ENCODE measurements at places on chromosomes 5 and 9. TPM values are rescaled to one million over a fixed set of nuclear protein-coding genes. Genes with fewer than 3 reads are reported as not detected.

DNA sequence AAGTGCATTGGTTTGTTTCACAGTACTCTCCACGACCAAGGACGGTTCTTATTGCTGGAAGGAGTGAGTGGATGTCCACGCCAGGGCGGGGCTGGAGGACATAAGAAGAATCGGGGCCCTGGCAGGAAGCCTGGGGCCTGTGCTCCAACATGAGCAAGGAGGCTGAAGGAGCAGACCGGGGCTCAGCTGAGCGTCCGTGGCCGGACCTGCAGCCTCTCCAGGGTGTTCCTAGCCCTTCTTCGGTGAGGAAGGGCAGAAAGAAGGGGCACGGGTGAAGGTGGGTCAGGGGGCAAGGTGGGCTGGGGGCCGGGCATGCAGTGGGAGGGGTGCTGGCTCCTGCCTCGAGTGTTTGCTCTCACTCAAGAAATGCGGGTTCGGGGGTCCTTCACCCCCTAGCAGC, 18.1 kb downstream of the FAM78A start:
- ATAC-seq = no peak

DNA sequence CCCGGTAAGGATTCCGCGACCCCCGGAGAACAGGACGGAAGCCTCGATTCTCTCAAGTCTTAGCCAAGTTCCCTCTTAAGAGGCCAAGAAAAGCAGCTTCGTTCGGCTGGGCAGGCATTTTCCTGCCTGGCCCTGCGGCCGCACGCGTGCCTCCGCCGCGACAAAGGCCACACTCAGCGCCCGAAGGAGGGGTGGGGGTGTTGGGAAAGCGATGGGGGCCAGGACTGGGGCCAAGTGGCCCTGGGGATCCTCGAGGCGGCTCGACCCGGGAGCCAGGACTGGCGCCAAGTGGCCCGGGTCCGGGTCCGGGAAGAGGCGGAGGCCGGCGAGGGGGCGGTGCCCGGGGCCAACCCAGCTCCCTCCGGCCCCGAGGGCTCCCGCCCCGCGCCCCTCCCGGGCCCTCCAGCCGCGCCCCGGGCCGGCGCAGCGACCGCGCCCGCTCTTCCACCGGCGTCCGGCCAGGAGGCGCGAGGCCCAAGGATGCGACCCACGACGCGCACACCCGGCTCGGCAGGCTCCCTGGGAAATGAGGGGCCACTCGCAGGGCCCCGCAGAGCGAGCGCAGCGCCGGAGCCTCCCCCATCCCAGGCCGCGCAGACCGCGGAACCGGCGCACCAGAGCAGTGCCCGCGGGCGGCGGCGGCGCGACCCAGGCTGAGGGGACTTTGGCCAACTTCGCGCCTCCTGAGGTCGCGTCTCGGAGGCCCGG, 756 bp downstream of the VAV2 start:
- no peak for ATAC-seq

DNA sequence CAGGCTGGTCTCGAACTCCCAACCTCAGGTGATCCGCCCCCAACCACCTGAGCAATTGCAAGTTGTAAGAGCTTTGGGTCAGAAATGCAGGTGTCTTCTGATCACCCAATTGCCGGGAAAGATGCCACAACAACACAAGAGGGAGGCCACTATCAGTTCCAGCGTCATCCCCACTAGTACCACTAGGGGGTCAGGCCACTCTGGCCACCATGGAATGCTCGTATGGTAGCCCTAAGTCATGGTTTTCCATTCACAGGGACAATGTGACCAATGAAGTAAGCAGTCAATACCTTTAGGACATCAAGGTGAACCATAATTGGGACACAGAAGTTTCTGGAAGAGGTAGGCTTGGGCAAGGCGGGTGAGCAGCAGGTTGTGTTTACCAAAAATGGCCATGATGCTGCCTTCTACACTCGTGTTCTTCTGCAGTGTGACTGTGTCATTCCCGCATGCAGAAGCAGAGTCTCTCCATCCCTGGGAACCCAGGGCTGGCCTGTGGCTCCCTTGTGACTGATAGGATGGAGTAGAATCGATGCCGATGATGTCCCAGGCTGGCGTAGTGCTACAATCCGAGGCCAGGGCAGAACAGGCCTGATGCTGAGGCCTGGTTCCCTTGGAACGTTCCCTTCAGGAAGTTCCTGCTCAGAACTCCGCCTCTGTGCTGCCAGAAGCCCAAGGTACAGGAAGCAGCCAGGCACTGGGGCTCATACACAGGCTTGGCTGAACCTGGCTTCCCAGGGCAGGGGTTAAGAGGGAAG, 42.2 kb upstream of the ANKRD33B start:
- no peak for ATAC-seq

- peak; percentile 82 for ATAC-seq
Observed at GRCh38 chr5:59760785-59761348, 132.7 kb downstream of the PDE4D start.

GRCh38 chr9:130433168-130433946, 11.4 kb upstream of the ASS1 start:
- peak; percentile 56 for ATAC-seq

- ATAC-seq = no peak
Observed at GRCh38 chr9:133945977-133946753, 46.0 kb downstream of the VAV2 start.

DNA sequence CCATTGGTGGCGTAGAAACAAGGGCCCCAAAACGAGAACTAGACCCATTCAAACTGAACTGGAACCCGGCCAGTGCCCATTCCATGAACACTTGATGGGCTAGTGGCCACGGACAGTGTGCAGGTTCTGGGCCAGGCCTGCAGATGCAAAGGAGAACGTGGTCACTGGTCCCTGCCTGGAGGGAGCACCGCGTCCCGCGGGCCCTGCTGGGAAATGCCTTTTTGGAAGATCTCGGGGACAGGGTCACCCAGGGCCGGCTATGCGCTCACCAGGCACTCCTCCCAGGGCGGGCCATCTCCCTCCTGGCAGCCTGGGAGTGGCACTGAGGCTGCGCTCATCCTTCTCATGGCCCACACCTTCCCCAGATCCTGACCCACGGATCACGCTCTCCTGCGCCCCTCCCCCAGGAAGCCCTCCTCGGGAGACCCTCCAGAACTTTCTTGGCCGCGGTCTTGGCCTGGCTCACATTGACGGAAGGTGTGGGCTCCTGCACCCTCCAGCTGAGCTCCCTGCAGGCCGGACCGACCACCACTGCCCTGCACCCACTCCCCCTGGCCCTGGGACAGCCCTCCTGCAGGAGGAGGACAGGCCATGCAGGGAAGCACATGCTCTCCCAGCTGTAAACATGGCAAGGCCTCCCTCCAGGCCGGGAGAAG, 2.8 kb upstream of the DIPK1B start:
- ATAC-seq = no peak

GRCh38 chr5:156230887-156231286, 96.1 kb upstream of the SGCD start:
- no peak for ATAC-seq

DNA sequence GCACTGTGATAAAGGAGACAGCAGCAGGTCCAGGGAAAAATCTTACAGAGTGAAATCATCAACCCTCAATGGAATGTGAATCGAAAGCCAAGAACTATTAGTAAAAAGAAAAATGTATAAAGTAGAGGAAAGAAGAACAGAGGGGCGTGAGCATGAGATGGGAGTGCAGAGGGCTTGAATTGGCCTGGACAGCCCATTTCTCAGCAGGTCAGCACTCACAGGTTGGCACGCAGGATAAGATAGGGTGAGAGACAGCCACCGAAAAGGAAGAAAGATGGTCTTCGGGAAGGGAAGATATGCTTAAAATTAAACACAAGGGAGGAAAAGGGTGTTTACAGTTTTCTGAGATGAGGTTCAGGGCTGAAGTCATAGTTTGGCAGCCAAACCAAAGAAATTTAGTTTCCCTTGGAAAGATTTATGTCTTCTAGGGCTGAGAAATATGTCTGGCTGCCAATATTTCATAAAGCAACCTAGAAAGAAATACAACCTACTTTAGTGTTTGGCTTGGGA, 524.7 kb downstream of the SPATA31D1 start:
- no peak for ATAC-seq

GRCh38 chr5:61933787-61934626, 372.0 kb upstream of the KIF2A start:
- ATAC-seq = peak; percentile 87

DNA sequence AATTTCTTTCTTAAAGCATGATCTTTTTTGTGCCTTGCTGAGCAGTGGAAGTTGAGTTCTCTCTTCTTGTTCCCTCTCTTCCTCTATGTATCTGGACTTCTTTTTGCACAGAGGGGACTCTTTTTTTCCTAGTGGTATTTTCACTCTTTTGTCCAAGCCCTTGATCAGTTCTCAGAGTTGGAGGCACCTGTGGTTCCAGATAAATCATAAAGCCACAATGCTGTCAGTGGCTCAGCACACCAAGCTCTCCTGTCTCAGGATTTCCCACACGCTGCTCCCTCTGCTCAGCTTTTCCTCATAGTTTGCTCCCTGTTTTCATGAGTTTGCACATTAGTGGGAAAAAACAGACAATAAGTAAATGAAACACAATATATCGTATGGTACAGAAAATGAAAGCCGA, 110.3 kb upstream of the ZNF608 start:
- no peak for ATAC-seq

GRCh38 chr9:68416936-68417564, 60.6 kb downstream of the PGM5 start:
- no peak for ATAC-seq

- ATAC-seq = no peak
Observed at GRCh38 chr5:137575847-137576246, 76.7 kb upstream of the SPOCK1 start.

DNA sequence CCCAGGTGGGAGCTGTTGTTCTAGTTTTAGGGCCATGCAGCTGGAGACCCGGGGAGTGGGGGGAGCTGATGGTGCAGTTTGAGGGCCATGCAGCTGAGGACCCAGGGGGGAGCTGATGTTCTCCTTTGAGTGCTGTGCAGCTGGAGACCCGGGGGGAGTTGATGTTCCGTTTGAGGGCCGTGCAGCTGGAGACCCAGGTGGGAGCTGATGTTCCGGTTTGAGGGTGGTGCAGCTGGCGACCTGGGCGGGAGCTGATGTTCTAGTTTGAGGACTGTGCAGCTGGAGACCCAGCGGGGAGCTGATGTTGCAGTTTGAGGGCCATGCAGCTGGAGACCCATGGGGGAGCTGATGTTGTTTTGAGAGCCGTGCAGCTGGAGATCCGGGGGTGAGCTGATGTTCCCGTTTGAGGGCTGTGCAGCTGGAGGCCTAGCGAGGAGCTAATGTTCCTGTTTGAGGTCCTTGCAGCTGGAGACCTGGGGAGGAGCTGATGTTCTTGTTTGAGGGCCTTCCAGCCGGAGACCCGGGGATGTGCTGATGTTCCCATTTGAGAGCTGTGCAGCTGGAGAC, 14.6 kb downstream of the PDCD6 start:
- ATAC-seq = no peak

- ATAC-seq = peak; percentile 17
Observed at GRCh38 chr5:181217803-181218062, 5.3 kb upstream of the TRIM41 start.

- ATAC-seq = no peak
Observed at GRCh38 chr5:117812861-117813260, 1175.5 kb downstream of the DTWD2 start.

DNA sequence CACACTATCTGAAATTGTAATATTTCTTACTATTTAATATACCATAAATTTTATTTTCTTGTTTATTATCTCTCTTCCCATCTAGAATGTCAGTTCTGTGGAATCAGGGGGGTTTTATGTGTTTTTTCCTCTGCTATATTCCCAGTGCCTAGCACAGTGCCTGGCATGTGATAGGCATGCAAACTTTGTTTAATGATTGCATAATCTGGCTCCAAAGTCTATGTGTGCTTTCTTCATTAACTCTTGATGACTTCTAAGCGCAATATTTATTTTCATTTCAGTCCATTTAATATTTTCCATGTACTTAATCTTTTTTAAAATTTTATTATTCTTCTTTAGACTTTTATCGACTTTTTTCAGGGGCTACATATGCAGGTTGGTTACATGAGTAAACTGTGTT, 60.4 kb upstream of the CDK5RAP2 start:
- ATAC-seq = no peak

- peak; percentile 37 for ATAC-seq
Observed at GRCh38 chr5:13218518-13218917, 726.0 kb downstream of the DNAH5 start.

DNA sequence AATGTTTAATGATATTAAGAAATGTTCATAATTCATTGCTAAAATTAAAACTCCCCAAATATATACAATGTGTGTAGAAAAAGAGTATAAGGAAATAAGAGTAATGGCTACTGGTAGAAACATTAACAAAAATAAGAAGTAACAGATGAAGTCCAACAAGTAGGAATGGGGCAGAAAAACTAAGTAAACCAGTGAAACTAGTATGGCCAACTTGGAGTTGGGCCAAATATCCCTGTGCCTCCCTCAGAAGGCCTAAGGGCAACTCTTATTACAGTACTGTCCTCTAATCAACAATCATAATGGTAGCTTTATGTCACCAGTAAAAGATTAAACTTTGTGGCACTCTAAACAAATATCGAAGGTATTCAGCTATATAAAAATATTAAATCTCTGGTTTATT, 93.5 kb downstream of the SSBP2 start:
- no peak for ATAC-seq

DNA sequence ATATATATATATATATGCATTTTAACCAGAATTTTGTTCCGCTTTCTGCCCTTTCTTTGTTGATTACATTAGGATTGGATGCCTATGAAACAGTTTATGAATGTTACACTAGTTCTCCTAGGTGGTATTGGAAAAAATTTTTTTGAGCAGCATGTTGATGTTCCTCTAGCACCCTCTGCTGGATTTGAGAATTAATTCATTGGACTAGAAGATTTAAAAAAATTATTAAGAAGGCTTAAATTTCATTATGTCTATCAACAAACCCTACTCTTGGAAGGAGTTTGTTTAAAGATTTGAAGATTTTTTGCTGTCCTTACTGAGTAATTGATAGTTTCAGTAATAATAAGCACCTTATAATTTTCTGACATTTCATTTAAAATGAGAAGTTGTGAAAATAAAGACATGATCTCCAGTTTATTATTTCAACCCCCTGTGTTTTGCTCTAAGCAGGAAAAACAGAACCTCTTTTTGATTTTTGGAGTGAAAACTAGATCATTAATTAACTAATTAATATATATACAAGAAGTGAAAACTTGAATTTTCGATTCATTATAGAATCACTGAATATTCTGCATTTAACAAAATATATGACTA, 89.6 kb downstream of the CCDC171 start:
- ATAC-seq = no peak

GRCh38 chr5:1029282-1029944, 20.8 kb downstream of the NKD2 start:
- no peak for ATAC-seq

DNA sequence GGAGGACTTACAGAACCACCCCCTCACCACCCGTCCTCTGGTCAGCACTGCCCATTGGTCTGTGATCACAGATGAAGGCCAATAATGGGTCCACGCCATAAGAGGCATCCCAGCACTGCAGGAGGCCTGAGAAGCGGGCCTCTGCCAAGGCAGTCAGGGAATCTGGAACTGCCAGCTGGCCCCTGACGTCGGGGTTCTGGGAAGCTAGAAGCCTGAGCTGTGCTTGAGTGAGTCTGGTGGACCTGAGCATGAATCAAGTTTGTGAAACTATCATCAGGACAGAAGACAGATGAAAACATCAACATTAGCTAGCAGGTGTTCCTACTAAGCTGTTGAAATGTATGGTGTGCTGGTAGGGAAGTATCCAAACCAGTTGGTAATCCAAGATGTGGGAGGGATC, 7.8 kb downstream of the ANGPTL2 start:
- ATAC-seq = no peak

GPX8 gene
- total RNA-seq = 6.3 TPM

SPATA31D4 gene
- total RNA-seq = not detected

GALNT12 gene
- total RNA-seq = 16.6 TPM

FIBCD1 gene
- total RNA-seq = 0.20 TPM

LCN12 gene
- 0.80 TPM for total RNA-seq

TMEM171 gene
- total RNA-seq = 6.3 TPM

ZBTB26 gene
- 2.0 TPM for total RNA-seq

PDCD1LG2 gene
- 0.32 TPM for total RNA-seq

HEMGN gene
- not detected for total RNA-seq

PHYHD1 gene
- 12.4 TPM for total RNA-seq

HSD17B3 gene
- not detected for total RNA-seq

Data from esophagus mucosa (tissue), 1 donor.